Activated T-helper 1 cell treated with anti-CD3 and anti-CD28 coated beads, Interleukin-2, amount 50 U/mL, for 16 hours (primary cell): ENCODE measurements at places on chromosomes 2 and 18.

- DNase-seq = no peak
These were observed 57.2 kb upstream of the RNU4ATAC start for GRCh38 chr2:121473512-121473911.

DNA sequence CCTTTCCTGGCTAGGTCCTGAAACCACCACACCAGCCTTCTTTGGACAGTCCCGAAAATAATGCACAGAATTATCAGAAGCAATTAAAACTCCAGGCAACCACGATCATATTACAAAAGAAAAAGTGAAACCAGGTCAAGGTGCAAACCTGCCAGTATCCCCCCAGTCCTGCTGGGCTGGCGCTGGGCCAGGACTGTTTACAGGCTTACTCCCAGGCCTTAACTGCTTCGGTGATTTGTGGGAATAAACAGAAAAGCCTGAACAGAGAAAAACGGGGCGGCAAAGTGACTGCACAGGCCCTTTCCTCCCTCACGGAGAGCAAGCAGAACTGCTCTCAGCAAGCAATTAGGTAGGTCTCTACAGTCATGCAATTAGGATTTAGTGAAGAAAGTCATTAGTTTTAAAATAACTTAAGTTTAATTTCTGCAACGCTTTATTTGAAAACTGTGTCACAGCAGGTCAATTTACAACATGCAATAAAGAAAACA is 1.3 kb downstream of the HDAC4 start:
- no peak for DNase-seq

DNA sequence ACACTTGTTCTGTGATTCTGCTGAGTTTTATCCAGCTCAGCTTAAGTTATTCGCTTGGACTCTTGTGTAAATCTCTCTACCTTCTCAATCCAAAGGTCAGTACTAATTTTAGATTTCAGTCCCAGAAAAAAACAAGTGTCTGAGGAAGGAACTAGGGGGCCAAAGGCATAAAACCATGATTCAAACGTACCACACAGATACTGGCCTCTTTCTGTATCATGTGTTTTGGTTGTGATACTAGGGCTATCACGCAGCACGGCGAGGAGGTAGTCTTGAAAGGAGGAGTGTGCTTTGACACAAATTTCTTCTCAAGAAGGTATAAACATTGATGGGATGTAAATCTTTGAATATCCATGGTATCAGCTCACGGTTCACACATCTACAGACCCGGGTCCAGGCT is 8.3 kb downstream of the SERPINE2 start:
- DNase-seq = no peak

DNA sequence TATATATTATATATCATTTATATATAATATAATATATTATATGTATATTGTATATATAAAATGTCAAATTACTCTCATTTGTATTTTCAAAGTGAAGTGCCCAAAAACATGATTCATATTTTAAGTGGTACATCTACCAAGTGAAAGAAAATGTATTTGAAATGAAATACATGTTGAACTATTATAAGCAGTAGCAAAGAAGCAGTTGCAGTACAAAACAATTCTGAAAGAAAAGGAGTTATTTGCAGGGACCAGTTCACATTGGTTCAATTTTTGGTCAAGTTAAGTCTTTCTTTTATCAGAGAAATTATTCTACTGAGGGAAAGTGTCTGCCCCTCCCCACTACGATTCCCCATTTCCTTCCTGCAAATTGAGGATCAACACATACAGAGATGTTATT is 51.9 kb downstream of the APLF start:
- no peak for DNase-seq

DNA sequence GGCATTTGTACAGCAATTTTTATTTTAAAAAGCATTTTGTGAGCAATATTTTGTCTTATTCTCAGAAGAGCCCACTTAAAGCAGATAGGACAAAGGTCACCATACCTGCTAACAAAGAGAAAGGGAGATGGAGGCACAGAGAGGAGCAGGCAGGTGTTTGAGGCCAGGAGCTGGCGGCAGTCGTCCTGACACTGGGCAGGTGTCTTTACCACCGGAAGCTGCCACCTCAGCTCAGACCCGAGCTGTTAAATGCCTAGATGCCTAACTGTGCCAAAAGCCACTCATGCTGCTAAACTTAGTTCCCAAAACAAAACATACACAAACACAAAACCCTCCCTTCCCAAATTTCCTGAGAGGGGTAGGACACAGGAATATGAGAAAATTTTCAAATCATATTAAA is 120.9 kb downstream of the CNTNAP5 start:
- no peak for DNase-seq

GRCh38 chr2:121545257-121545656 is 14.6 kb downstream of the RNU4ATAC start:
- DNase-seq = no peak

DNA sequence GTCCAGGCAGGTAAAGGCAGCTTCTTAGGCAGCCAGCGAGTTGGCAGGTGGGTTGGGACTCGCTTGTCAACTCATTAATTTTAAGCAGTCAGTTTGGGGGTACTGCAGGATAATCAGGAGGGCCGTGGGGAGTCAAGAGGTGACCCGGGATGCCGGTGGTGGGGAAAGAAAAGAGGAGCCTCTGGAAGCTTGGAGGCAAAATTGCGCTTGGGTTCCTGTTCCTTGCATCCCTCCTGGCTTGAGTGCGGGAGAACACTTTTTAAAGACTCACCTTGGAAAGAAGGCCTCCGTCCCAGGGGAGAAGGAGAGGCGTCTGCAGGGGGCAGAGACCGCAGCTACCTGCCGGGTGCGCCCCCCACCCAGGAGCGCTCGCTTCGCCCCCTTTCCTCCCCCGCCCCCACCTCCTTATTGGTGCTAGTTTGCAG is at the start of gene KCNJ3:
TSS of gene KCNJ3 (plus strand) at position 400 of the 425 bp plus-strand sequence. CDS start 81 bp downstream, outside the sequence.
- DNase-seq = no peak

GRCh38 chr18:31591113-31591512 is 564 bp upstream of the TTR start:
- DNase-seq = no peak

DNA sequence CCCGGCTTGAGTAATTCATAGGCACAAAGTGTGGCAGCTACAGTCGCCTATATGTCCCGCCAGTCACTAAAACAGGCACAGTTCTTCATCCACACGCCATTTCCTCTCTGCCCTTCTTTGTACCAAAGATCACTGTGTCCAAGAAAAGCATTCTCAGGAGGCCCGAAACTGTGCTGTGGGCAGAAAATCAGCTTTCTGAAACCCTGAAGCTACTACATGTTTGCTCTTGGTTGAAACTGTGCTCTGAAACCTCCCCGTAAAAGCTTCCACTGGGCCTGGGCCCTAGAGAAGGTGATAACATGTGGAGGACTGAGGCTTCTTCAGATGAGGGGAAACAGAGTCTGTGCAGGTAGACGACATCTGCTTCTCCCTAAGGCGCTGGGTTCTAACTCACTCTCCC is 75.6 kb upstream of the ID2 start:
- no peak for DNase-seq

GRCh38 chr2:114543236-114543766 is 100.9 kb downstream of the DPP10 start:
- no peak for DNase-seq

DNA sequence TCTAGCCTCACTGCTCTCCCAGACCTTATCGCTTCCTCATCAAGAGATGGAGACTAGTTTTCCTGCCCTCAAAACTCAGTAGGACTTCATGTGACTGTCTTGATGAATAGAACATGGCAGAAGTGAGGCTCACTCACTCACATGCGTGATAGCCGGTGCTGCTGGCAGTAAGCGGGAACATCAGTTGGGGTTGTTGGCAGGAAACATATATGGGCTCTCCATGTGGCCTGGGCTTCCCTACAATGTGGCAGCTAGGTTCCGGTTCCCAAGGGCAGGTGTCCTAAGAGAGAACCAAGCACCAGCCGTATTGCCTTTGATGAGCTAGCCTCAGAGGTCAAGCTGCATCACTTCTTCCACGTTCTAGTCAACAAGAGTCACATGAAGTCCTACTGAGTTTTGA is 15.2 kb upstream of the FAHD2A start:
- DNase-seq = no peak
